ENCODE measurements at places on chromosomes 16 and 17. TPM values are rescaled to one million over a fixed set of nuclear protein-coding genes. Genes with fewer than 3 reads are reported as not detected.

DNA sequence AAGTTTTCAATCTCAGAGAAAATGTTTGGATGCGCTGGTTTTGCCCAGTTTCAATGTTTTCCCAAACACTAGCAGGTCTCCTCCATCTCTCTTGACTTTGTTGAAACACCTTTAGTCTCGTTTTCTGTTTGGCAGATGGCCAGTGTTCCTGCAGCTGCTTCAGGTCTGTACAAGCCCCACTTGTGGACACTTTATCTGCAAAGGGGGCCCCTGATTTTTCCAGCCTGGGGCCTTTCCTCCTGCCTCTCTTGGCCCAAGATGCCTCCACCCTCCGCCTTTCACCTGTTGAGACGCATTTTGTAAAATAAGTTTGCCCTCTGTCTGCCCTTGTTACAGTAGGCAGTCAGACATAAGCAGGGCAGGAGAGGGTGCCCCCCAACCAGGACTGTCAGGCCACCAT lies 21.8 kb upstream of the PRM1 start:
- DNase-seq: no peak

DNA sequence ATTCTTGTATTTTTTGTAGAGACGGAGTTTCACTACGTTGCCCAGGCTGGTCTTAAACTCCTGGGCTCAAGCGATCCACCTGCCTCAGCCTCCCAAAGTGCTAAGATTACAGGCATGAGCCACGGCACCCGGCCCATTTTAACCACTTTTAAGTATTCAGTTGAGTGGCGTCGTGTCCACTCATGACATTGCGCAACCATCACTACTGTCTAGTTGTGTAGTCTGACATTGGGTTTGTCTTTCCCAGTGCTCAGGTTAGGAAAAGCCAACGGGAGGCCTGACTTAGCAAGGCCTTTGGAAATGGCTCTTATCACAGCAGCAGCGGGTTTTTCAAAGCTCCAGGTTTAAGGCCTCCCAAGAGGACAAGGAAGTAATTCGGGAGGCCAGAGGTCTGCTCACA lies 58.7 kb downstream of the LITAF start:
- no peak for DNase-seq

GRCh38 chr16:11291091-11291703 lies 10.1 kb upstream of the PRM1 start:
- no peak for DNase-seq

Gene CPNE7
- total RNA-seq: 41.7 TPM
